RWPE1 (cell line): ENCODE measurements at places on chromosomes 7 and 10.

DNA sequence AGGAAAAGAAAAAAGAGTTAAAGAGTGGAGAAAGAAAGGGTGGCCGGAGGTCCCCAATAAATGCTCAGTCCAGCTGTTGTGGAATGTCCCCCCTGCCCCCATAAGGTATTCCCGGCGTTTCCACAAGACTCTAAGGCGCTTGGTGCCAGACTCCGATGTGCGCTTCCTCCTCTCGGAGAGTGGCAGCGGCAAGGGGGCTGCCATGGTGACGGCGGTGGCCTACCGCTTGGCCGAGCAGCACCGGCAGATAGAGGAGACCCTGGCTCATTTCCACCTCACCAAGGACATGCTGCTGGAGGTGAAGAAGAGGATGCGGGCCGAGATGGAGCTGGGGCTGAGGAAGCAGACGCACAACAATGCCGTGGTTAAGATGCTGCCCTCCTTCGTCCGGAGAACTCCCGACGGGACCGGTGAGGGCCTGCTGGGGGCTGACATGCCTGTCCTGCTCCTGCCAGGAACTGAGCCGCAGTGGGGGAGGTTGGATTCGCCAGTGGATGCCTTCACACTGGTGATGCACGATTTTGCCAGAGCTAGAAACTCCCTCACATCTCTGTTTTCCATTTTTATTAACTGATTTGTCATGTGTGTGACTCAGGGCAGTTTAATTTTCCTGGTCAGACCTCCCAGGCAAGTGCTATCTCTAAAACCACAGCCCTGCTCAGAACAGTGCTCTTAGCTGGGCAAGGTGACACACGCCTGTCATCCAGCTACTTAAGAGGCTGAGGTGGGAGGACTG, 34.2 kb downstream of the TACR2 start:
- peak; percentile 64 for DNase-seq

DNA sequence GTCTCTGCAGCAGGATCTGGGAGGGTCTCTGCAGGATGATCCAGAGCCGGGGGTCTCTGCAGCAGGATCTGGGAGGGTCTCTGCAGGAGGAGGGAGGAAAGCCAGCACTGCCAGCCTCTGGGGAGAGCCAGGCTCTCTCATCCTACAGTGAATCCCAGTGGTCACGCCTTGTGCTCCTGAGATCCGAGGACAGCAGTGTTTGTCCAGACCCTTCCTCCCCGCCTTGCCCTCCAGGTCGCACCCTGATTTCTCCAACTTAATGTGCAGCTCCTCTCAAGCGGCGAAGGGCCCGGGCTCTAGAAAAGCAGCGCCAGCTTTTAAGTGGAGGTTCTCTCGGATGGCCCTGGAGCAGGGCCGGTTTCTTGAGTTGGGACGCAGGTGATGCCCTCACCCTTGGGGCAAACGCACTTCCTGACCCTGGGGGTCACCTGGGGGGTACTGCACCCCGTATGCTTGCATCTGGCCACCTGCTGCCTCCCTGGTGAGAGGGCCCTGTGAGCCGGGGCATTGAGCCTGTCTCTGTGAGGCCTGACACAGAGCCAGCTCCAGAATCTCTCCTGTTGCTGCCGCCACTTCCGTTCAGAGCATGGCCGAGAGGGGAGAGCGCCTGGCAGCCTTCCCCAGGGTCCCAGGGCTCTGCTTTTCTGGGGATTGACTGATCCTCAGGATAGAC, 111.6 kb downstream of the ACTR3B start:
- no peak for DNase-seq

DNA sequence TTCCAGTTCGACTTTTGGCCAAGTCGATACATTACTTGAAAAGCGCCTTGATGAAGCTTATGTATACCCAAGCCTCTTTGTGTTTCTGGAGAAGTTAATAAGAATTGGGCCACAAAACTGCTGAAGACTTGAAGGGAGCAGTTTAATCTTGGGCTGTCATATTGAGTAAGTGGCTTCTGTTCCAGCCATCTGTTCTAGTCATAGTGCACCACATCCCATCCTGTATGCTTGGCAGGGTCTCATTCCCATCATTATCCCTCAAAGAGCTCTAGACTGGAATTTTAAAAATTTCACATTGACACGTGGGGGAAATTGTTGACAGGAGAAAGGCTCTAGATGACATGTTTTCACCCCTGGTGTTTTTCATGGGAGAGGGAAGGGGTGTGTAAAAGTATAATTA, 196.6 kb upstream of the PLPP4 start:
- no peak for DNase-seq

GRCh38 chr10:72792288-72792687, 100.3 kb downstream of the MCU start:
- DNase-seq: no peak

GRCh38 chr7:128679920-128680319, 7.8 kb downstream of the GARIN1A start:
- no peak for DNase-seq

DNA sequence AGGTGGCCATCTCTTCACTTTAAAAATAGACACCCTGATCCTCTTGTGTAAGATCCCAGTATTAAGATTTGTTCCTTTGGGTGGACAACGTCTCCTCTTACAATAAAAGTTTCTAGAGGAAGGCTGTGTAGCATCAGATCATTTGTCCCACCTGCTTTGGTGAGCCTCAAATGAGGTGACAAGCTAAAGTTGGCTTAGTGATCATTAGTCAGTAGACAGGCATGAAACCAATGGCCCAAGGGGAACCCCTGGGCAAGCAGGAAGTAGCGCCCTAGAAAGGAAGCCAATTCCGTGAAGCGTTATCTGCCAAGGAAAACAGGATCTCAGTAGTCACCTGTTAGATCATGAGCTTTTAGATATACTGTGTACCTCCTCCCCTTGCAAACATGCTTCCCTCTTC, 66.8 kb downstream of the PCGF5 start:
- no peak for DNase-seq

GRCh38 chr10:123150986-123151736, 3.0 kb upstream of the BUB3 start:
- no peak for DNase-seq

DNA sequence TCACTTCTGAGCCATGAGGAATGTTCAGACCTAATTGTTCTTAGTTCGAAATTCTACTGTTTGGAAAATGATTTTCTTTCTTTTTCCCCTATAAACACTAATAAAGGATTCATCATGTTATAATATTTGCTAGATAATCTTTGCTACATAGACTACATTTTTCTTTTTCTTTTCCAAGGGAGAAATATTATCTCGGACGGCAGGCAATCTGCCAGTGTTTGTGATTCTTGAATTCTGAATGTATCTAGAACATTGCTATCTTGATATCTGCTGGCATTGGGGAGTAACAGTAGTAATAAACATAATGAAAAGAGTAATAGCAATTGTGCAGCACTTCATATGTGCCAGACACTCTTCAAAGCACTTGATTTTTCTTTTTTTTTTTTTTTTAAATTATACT, 107.7 kb upstream of the ZNF32 start:
- no peak for DNase-seq

- DNase-seq: no peak
These were observed 18.0 kb downstream of the TMEM106B start for GRCh38 chr7:12229046-12229445.

- DNase-seq: no peak
These were observed 116.4 kb upstream of the NFE2L3 start for GRCh38 chr7:26035552-26035951.

DNA sequence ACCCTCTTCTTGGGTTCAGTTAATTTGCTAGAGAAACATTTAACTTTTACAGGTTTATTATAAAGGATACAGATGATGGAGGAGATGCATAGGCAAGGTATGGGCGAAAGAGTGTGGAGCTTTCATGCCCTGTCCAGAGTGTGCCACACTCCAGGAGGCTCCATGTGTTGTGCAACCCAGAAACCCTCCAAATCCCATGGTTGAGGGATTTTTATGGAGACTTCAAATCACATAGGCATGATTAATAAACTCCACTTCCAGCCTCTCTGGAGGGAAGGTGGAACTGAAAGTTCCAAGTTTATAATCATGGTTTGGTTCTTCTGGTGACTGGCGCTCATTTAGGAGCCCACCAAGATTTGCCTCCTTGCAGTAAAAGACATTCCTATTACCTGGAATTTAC, 159.9 kb downstream of the PHTF2 start:
- DNase-seq: no peak

DNA sequence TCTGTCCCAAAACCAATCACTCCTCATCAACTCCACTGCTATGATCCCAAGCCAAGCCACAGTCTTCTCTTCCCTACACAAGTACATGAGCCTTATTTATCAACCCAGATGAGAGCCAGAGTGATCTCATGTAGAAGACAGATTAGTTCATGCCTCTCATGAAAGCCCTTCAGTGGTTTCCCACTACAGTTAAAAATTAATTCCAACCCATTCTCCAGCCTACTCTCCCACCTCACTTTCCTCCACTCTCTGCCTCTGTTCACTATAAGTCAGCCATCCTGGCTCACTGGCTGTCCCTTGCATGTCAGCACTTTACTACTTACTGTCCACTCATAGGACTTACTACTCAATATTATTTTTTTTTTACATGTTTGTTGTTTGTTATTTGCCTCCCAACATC, 67.3 kb downstream of the CACUL1 start:
- DNase-seq: no peak

DNA sequence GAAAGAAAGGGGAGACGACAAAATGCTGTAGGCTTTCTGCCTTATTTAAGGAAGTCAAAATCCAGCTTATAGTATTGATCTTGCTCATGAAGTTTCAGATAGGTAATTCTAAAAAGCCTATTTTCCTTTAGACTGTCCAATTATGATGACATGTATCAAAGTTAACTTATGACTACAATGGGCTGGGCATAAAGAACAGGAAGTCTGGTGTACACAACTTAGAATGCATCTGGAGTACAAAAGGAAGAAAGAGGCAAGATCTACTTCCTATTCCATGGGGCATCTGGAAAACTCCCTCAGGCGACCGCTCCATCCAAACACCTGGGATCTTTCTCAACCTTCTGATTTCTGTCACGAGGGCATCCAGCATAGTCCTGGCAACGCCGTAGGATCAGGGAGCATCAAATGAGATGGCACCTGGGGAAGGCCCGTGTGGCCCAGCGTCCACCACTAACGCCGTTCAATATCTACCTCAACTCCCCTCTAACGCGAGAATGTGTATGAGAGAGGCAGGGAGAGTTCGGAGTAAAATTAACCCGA, 512 bp downstream of the FAM24B start:
- peak; percentile 42 for DNase-seq

GRCh38 chr10:61970182-61971002, 68.9 kb downstream of the ARID5B start:
- DNase-seq: no peak

- DNase-seq: no peak
These were observed 53.3 kb downstream of the TPST1 start for GRCh38 chr7:66258409-66258808.

GRCh38 chr7:33107136-33108066, 1.8 kb downstream of the RP9 start:
- peak; percentile 33 for DNase-seq

DNA sequence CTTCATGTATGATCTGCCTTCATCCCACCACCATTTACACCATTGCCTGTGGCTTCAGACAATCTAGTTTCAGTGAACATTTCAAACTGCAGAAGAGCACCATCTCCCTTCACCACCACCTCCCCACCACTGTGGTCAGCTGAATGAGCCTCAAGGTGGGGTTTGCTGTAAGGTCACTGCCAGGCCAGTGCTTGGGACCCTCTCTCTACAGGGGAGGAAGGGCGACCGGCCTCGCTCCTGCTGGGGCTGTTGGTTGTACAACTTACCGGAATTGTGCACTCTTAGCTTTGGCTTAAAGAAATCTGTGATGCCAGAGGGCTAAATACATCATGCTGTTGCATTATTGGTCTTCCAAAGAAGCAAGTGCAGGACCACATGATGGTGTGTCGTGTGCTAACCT, 26.6 kb downstream of the PFKP start:
- no peak for DNase-seq

GRCh38 chr10:42926843-42927242, 144.2 kb downstream of the BMS1 start:
- DNase-seq: peak; percentile 18

GRCh38 chr10:22713853-22714478, 412 bp downstream of the PIP4K2A start:
- DNase-seq: no peak

- no peak for DNase-seq
These were observed 3.6 kb downstream of the ARL3 start for GRCh38 chr10:102710609-102711008.
